ENCODE measurements at places on chromosomes 5 and 9. TPM values are rescaled to one million over a fixed set of nuclear protein-coding genes. Genes with fewer than 3 reads are reported as not detected.

- H3K4me3 ChIP-seq = no peak overlapping the region
- H3K27me3 ChIP-seq = no peaks in the 10 kb centered on the region
- no peak overlapping the region for H3K27ac ChIP-seq
- no peak for DNase-seq
- no peaks in the 10 kb centered on the region for H3K4me1 ChIP-seq
Observed at GRCh38 chr9:31032206-31032605, 1352.2 kb upstream of the ACO1 start.

PCDHB2 gene
- not detected for polyA plus RNA-seq

PCDHB10 gene
- not detected for polyA plus RNA-seq

- no peak overlapping the region for H3K4me3 ChIP-seq
- no peaks in the 10 kb centered on the region for H3K36me3 ChIP-seq
- H3K4me1 ChIP-seq = no peaks in the 10 kb centered on the region
- no peak overlapping the region for H3K27ac ChIP-seq
- H3K27me3 ChIP-seq = no peaks in the 10 kb centered on the region
- DNase-seq = no peak
Observed at GRCh38 chr5:112023766-112024165, 266.8 kb upstream of the NREP start.

SHLD3 gene
- polyA plus RNA-seq = 4.2 TPM

ADAMTS2 gene
- polyA plus RNA-seq = not detected

RNF183 gene
- polyA plus RNA-seq = not detected

HSD17B3 gene
- polyA plus RNA-seq = not detected

DNA sequence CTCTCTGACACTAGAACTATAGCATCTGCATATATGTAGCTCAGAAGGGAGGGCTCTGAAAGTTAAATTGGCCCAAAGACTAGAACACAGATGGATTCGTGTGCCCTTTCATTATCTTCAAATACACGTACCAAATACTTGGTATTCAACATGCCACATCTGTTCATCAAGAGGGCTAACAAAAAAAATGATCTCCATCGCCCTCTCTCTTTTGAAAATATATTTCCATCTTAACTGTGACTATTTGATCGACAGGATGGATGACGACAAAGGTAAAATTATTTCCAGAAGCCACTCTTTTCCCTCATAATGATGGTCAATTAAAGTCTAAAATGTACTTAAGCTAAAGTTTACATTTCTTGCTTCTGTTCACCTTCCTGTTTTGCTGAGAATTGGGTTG lies 77.0 kb downstream of the SEMA6A start:
- H3K4me3 ChIP-seq = no peak overlapping the region
- no peaks in the 10 kb centered on the region for H3K4me1 ChIP-seq
- H3K27ac ChIP-seq = no peak overlapping the region
- H3K27me3 ChIP-seq = no peaks in the 10 kb centered on the region
- no peak for DNase-seq

All from CD8-positive, alpha-beta memory T cell (primary cell).